ENCODE measurements at places on chromosomes 5 and 9.
A peak's percentile ranks its signal among the peaks of the same experiment; 100 is the strongest.

GRCh38 chr9:96484521-96484931 is 34.6 kb downstream of the HABP4 start:
- DNase-seq: no peak

- DNase-seq: peak; percentile 97
Measured at GRCh38 chr5:133240425-133241091, 188.7 kb downstream of the HSPA4 start.

DNA sequence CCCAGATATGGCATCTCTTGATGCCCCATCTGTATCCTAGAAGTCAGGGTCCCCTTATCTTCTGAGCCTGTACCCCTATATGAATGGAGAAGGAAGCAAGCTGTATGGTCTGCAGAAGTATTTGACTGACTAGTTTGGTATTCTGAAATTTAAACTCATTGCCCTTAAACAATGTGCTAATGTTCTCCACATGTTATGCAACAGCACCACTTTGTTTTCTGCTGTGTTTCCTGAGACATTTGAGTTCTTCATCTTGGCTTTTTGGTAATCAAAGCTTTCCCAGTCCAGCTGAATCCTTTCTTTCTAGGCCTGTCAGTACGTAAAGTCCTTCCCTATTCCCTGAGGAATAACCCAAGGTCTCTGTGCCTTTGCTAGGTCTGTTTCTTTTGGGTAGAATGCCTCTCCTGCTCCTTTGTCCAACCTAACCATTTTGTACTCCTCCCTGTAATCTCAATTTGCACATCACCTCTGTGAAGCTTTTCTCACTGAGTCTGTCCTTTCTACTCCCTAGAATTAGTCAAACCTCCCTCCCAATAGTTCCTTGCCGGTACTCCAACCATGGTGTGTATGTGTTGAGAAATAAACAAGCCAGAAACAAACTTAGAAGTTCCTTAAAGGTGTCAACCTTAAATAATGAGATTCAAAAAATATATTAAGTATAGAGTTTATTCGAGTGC is 72.1 kb upstream of the HSPB3 start:
- DNase-seq: no peak

GRCh38 chr9:14107977-14108376 is 206.0 kb downstream of the NFIB start:
- peak; percentile 94 for DNase-seq

DNA sequence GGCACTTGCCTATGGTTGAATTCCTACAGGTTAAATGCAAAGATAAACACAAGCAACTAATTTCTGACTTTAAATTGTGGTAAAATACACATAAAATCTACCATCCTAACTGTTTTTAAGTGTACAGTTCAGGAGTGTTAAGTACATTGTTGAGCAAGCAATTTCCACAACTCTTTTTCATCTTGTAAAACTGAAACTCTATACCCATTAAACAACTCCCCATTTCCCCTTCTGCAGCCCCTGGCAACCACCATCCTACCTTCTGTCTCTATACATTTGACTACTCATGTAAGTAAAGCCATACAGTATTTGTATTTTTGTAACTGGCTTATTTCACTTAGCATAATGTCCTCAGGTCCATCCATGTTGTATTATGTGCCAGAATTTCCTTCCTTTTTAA is 38.5 kb upstream of the STX17 start:
- DNase-seq: no peak

DNA sequence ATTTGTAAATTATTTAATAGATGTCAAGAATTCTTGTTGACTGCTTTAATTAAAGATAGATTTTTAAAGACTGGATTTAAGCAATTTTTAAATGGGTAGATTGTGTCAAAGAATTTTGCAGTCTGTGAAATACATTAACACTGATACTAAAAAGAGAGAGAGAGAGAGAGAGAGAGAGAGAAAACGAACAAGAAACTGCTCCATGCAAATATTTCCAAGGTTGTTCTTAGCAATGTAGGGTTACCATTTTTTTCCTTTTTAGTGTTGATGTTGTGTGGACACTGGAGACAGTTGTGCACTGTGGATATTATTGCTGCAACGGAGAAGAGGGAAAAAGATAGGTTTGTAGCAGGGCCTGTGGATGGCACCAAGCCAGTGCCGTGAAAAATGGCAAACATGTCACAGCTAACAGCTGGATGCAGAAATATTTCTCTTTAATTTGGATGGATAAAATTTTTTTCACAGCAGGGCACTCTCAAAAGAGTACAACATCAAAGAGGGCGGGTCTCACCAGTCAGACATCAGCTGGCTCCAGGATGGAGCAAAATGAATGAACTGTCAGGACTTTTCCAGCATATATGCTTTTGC is 58.2 kb downstream of the PRDM6 start:
- DNase-seq: no peak

GRCh38 chr5:14707811-14708390 is 43.4 kb downstream of the OTULIN start:
- no peak for DNase-seq

DNA sequence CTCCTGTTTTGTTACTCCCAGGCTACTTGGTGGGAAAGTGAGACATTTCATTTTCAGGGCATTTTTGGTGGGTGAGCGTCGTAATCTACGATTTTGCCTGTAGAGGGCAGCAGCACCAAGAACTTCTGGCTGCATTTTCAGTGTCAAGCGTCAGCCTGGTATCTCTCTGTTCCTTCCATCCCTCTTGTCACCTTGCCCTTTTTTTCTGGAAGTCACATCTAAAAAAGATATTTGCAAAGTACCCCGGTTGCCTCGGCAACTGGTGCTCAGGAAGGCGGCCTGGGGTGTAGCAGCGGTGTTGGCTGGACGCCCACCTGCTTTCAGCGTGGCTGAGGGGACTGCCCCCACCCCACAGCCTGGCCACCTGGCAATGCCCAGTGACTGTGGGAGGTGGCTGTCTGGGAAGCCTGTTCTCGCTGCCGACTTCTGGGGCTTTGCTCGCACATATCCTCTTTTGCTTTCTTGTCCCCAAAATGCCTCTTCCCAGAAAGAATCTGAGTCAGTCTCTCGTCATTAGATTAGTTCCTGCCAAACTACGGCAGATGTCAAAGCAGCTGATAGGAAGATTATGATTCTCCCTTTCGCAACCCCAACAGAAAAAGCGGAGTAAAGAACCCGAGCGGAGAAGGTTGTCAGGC is 84.5 kb downstream of the ACER2 start:
- DNase-seq: peak; percentile 65

DNA sequence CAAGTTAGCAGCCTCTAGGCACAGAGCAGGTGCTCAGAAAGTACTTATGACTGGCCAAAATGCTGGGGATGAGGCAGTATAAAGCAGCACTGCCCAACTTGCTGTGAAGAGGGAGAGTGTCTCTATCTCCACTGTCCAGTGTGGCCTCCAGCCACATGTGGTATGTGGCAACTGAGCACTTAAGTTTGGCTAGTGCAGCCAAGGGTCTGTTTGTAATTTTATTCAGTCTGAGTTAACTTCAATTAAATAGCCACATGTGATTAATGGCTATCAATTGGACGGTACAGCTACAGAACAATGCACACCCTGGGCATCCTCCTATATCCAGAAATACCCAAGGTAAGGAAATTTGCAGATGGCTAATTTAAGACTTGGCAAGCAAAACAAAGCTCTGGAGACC is 26.9 kb downstream of the ROR2 start:
- DNase-seq: no peak

DNA sequence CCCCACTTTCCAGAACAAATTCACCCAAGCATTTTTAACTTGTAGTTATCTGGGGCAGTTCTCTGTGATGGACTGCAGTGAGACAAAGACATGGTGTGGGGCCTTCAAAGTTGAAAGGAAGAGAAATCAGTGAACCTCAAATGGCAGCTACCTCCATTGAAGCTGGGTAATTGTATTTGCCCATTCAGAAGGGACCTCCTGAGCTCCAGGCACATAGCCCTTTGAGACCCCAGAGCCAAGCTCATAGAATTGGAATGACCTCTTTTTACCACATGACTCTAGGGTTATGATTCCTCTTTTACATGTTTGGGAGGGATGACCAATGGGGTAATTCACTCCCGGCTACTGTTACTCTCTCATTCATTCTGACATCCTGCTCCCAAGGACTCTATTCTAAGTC is 368.4 kb upstream of the ITGA1 start:
- DNase-seq: no peak

DNA sequence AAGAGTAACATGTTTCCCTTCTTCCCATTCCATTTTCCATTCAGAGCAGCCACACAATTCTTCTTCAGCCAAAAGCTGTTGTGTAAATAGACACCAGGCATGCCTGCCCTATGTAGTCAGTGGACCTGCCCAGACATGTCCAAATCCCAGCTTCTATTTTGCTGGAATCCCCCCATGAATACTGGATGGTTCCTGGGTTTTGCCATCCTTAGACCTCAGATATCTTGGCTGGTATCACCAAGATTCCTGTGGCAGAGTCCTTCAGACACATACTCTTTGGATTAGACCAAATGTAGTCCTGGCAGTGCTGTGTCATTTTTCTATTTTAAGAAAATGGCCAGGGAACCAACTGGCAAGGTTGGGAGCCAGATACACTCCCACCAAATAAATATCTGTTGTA is 10.3 kb downstream of the FST start:
- peak; percentile 31 for DNase-seq

- peak; percentile 12 for DNase-seq
Measured at GRCh38 chr9:34179213-34180136, 632 bp downstream of the UBAP1 start.

- no peak for DNase-seq
Measured at GRCh38 chr5:142445266-142445665, 120.4 kb upstream of the SPRY4 start.

DNA sequence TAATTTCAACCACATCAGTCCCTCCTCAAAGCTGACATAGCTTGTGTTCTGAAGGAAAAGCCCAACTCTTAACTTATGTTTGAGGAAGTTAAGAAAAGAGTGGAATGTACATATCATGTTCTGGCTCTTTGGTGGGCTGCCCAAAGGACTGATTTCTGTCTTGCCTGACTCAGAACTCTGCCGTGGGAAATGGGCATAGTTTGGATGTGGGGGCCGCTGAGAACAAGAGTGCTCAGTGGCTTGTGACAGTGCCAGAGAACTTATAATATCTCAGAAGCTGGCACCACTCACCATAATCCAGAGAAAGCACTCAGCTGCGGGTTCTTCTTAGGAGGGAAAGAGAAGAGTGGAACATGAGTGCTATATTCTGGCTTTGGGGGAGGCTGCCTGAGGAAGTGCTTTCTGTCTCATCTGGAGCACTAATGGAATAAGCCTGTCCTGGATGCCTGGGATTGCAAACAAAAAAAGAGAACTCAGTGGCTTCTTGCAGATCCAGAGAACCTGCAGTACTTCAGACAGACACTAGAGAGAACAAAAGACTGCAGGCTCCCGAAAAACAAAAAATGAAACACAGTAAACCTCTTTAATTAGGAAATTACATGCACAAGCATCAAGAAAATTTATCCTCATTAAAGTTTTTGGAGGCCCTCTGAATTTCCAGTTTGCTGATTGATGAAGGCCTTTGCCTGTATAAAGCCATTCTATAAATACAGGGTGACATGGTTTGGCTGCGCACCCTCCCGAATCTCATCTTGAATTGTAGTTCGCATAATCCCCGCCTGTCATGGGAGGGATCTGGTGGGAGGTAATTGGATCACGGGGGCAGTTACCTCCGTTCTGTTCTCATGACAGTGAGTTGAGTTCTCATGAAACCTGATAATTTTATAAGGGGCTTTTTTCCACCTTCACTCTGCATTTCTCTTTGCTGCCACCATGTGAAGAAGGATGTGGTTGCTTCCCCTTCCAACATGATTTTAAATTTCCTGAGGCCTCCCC is 207.0 kb downstream of the DMAC1 start:
- DNase-seq: peak; percentile 3

DNA sequence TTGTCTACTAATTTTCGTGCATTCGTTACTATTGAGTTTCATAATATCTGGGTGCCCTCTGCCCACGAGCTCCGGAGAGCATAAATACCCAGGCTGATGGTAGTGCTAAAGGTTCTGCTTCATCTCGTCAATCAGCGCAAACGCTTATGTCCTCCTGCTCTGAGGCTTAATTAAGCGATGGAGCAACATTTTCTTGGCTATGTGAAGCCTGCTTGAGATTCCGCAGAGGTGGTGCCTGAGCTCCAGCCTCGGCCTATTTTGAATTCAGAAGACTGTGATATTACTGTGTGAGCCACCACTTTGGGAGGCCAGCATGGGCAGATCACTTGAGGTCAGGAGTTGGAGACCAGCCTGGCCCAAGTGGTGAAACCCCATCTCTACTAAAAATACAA is 44.8 kb downstream of the ANXA2R start:
- DNase-seq: no peak

DNA sequence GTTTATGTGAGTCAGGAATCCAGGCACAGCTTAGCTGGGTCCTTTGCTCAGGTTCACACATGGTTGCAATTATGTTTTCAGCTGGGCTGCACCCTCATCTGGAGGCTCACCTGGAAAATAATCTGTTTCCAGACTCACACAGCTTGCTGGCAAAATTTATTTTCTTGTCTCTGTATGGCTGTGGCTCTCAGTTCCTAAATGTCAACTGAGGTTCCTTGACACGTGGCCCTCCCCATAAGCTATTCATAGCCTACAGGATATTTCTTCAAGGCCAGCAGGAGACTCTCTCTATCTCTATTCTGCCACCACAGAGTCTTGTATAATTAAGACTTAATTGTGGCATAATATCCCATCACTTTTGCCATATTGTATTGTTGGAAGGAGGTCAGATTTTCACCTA is 732.0 kb downstream of the CDH18 start:
- no peak for DNase-seq

- no peak for DNase-seq
Measured at GRCh38 chr9:127570533-127571111, 41.5 kb upstream of the STXBP1 start.

- no peak for DNase-seq
Measured at GRCh38 chr9:11159318-11159862, 546.6 kb upstream of the PTPRD start.

DNA sequence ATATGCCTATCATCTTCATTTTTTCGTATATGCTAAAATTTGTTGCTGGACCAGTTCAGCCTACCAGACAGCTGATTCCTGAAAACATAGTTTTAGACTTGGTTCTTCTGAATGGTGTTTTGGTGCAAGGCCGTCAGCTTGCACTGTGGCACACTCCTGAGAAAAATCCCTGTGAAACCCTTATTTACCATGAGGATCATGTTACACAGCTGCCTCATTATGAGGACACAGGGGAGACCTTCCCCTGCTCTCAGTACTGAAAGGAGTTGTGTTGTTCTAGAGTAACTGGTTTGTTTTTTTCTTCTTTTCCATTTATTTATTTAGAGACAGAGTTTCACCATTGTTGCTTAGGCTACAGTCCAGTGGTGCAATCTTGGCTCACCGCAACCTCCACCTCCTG is 37.6 kb downstream of the MAST4 start:
- no peak for DNase-seq

GRCh38 chr5:75584641-75585040 is 26.6 kb upstream of the ANKDD1B start:
- DNase-seq: no peak

- no peak for DNase-seq
Measured at GRCh38 chr9:19641046-19641445, 147.8 kb downstream of the SLC24A2 start.

DNA sequence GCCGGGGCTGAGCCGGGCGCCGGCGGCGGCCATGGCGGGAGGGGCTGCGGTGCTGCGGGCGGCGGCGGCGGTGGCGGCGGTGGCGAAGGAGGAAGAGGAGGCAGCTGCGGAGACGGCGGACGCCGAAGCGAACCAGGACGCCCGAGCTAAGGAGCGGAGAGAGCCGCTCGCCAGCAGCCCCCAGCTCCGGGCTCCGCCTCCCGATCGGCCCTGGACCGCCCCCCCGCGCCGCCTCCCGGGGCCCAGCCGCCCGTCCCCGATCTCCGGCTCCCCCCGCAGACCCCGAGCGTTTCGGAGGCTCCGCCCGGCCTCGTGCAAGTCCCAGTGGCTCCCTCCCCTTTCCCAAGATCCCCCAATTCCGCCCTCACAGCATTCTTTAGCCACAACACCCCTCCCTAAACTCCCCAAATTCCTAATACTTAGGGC is at the start of gene ASTN2:
TSS of gene ASTN2 (minus strand) at position 152 of the 426 bp plus-strand sequence. CDS start at position 33, 119 bp downstream.
- peak; percentile 7 for DNase-seq

GRCh38 chr5:18329328-18329727 is 695.1 kb downstream of the TAF11L14 start:
- DNase-seq: no peak

Data from lung microvascular endothelial cell (primary cell).